ENCODE measurements at places on chromosomes 6 and 20.

DNA sequence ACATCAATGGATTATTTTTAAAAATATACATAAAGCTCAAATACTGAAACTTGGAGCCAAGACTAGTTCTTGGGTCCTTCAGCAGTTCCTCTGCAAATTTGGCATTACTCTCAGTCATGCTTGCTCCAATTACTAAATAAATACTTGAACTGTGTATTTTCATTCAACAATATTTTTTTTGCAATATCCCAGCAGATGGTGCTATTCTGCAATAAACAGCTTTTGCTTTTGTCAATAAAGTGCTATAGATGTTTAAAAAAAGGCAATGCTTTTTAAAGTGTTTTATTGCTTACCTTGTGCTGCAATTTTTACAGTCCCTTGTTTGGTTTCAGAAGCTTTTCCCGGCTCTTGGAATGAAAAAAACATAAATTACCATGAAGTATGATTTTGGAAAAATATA, 243.4 kb downstream of the TRDN start:
- DNase-seq: no peak
- no peak overlapping the region for H3K4me3 ChIP-seq
- H3K27ac ChIP-seq: no peak overlapping the region
- H3K27me3 ChIP-seq: no peaks in the 10 kb centered on the region
- H3K36me3 ChIP-seq: no peaks in the 10 kb centered on the region
- H3K4me1 ChIP-seq: no peaks in the 10 kb centered on the region

GRCh38 chr6:34657307-34657978, 39.1 kb downstream of the ILRUN start:
- peak overlapping the region; percentile 67 for H3K4me3 ChIP-seq
- H3K4me1 ChIP-seq: peaks cover 57% of the 10 kb centered on the region
- H3K27me3 ChIP-seq: no peaks in the 10 kb centered on the region
- peak; percentile 33 for DNase-seq
- H3K36me3 ChIP-seq: peaks cover 8% of the 10 kb centered on the region

- no peak overlapping the region for H3K27ac ChIP-seq
- H3K27me3 ChIP-seq: no peaks in the 10 kb centered on the region
- DNase-seq: no peak
- H3K4me3 ChIP-seq: no peak overlapping the region
- no peaks in the 10 kb centered on the region for H3K36me3 ChIP-seq
Measured at GRCh38 chr6:143191361-143191760, 130.7 kb downstream of the AIG1 start.

- DNase-seq: no peak
- no peaks in the 10 kb centered on the region for H3K36me3 ChIP-seq
- no peaks in the 10 kb centered on the region for H3K4me1 ChIP-seq
- no peaks in the 10 kb centered on the region for H3K27me3 ChIP-seq
Measured at GRCh38 chr6:11912420-11912819, 99.7 kb upstream of the HIVEP1 start.

GRCh38 chr20:11700831-11701230, 216.9 kb upstream of the BTBD3 start:
- no peak overlapping the region for H3K27ac ChIP-seq
- no peak overlapping the region for H3K4me3 ChIP-seq
- no peaks in the 10 kb centered on the region for H3K4me1 ChIP-seq
- no peaks in the 10 kb centered on the region for H3K27me3 ChIP-seq

Data from activated CD4-positive, alpha-beta memory T cell treated with anti-CD3 and anti-CD28 coated beads for 36 hours (primary cell).